ENCODE measurements at places on chromosomes 3 and 15.

DNA sequence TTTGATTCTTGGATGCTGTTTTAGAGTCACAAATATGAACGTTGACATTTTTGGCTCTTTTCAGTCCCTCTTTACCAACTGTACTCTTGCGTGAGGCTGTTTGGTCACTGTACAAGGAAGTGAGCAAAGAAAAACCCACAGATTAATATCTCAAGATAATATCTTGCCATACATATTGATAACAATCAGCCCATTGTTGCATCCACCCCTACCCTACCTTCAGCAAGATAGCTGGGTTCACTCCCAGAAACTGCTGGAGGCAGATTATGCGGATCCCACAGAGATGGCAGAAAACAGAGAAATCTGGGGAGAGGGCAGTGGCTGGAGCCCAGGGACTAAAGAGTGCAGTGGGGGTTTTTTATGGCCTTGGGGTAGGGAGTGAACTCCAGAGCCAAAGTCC is 29.9 kb upstream of the MFSD1 start:
- no peak for DNase-seq

- DNase-seq = no peak
Observed at GRCh38 chr15:49135342-49135857, 20.0 kb downstream of the COPS2 start.

- DNase-seq = no peak
Observed at GRCh38 chr15:41792000-41792637, 17.8 kb downstream of the MAPKBP1 start.

DNA sequence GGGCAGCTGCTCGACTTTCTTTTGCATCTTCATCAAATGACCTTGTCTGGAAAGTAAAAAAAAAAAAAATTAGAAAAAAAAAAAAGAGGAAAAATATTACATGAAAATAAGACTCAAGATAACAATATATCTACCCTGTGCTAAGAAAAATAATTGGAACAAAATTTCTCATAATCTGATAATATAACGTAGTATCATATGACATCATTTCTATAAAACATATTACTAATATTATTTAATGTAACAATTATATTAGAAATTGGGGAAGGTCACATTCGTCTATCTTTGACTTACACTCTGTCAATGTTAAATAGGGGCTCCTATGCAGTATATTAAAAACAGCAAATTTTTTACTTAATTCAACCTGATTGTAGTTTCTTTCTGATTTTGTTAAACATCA is 44.1 kb downstream of the INO80 start:
- DNase-seq = no peak

- DNase-seq = no peak
Observed at GRCh38 chr3:12367346-12367745, 78.5 kb downstream of the PPARG start.

Measured in left renal cortex interstitium (tissue), 4 donors.